ENCODE measurements at places on chromosomes 5 and 9.

DNA sequence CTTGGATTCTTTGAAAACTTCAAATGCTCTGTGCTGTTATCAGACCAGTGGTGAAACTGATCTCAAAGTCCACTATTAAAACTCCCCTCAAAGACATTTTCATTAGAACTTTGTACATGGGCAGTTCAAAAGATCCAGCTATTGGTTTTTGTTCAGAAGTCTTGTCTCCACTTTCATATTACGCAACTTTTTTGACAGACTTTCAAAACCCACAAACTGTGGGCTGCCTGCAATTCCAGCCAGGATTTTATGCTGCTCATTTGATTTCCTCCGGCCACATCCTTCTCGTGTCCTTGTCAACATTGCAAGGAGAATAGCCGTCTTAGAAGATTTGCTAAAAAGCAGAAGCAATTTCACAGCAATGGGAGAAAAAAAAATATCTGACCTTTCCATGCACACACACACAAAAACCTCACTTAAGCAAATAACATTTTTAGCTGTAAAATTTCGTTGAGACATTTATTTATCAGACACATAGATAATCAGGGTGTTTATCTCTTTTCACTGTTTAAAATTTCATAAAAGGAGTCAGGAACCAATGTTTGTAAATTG, 1990.5 kb downstream of the MAT2B start:
- DNase-seq: no peak

GRCh38 chr5:77353251-77353650, 138.9 kb downstream of the WDR41 start:
- no peak for DNase-seq

- peak; percentile 14 for DNase-seq
Observed at GRCh38 chr9:22446950-22447617, 460 bp downstream of the DMRTA1 start.

DNA sequence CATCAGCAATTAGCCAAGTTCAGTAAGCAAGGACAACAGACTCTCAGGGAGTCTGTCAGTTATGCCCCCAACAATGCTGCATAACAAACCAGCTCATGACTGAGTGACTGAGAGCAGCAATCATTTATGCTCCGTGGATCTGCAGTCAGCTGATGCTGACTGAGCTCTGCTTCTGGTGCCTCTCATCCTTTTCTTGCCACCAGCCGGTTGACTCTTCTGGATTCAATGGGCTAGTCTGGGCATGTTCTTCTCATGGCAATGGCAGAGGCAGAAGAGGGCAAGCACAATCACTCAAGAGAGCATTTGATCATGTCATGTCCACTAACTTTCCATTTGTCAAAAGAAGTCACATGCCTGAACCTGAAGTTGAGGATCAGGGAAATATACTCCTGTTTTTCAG, 157.0 kb upstream of the NTRK2 start:
- DNase-seq: no peak
